ENCODE measurements at places on chromosomes 7 and 10.

DNA sequence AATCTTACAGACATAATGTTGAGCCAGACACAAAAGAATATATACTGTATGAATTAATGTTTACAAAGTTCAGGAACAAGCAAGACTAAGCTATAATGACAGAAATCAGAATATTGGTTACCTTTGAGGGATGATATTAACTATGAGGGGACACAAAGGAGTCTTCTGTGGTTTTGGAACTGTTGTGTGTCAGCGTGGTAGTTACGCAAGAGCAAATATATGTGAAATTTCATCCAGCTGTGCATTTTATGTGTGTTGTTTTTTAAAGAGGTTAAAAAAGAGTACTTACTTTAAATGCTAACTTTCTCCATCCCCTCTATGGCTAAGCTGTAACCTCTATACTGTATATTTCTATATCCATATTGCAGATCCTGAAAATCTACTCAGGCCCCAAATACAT lies 14.9 kb downstream of the SLC25A28 start:
- no peak for DNase-seq

DNA sequence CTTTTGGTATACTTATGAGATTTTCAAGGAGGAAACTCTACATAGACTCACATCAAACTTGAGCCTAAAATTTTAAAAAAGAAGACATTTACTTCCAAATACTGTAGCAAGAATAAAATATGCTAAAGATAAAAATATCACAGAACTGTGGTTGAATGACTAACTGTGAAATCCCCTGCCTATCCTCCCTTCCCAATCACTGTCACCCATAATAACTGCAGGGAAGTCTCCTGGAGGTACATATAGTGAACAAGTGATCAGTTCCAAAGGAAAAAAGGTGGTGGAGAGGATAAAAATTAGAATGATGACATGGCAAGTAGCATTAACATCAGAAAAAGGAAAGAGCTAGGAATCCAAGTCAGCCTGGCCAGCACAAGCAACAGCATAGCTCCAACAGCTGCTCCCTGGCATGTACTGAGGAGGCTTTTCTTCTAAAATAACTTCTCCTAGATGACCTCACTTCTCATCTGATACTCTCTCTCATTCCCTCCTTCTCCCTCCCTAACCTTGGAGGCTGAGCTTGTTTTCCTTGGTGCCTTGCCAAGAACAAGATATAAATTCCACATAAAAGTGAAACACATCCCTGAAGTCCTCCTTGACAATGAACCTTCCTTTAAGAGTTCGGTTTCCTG lies 124.0 kb downstream of the IQUB start:
- DNase-seq = no peak

DNA sequence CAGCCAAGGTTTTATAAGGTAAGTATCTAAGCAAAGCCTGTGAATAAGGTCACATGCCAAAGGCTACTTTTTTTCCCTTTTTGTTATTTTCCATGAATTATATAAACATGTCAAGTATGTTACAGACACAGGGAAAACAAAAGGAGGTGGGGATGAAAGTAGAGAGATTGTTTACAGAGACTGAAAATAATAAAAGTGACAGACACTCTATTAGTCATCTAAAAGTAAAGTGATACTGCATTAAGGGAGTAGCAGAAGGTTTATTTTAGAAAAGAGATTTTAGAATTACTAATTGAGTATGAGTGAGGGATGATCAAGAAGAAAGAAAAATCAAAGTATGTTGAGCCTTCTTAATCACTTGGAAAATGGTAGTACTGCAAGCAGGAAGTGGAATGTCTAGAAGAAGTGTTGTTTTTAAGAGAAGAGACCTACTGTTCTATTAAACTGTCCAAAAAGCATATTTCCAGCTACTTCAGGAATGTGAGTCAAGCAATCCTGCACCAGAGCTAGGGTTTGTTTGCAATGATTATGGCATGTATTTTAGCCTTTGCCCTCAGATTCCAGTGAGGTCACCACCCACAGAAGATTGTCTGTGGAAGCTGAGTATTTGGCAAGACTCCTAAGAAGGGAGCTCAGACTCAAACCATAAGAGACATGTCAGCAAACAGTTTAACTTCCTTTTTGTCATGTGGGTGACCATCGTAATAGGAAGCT lies 177.9 kb upstream of the PLXDC2 start:
- DNase-seq = no peak

- peak; percentile 4 for DNase-seq
Measured at GRCh38 chr7:27434756-27435400, 192.3 kb downstream of the EVX1 start.

DNA sequence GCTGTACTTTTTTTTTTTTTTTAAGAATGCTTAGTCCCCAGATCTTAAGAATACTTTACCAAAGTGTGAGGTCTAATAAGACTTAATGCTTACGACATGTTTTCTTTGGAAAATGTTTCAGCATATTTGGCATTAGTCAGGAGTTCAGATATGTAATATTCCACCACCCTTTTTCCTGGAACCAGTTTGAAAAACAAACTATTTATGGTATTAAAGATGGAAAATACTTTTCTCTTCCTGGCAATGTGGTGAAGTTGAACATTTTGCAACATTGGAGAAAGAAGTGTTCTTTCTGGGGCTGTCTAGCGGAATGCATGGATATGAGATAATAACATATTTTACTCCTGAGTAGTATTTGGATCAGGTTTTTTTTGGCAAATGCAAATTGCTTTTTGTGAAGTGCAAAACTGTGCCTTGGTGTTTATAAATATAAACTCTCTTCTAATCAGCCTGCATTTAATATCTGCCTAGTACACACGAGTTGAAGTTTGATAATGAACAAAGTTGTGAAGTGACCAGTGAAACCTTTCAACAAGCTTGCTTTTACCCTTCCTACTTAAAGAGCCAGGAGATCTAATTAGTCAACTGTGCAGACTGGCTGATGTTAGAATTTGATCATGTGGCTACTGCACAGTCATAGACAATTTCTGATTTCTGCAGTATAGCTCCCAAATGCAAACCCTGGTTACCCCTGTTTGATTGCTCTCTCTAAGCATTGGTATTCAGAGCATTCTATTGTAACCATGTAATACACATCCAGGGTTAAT lies 20.9 kb downstream of the MAP3K8 start:
- DNase-seq = no peak

GRCh38 chr7:90176195-90176594 lies 21.9 kb downstream of the STEAP1 start:
- no peak for DNase-seq

GRCh38 chr7:156034397-156034796 lies 222.1 kb upstream of the SHH start:
- no peak for DNase-seq

DNA sequence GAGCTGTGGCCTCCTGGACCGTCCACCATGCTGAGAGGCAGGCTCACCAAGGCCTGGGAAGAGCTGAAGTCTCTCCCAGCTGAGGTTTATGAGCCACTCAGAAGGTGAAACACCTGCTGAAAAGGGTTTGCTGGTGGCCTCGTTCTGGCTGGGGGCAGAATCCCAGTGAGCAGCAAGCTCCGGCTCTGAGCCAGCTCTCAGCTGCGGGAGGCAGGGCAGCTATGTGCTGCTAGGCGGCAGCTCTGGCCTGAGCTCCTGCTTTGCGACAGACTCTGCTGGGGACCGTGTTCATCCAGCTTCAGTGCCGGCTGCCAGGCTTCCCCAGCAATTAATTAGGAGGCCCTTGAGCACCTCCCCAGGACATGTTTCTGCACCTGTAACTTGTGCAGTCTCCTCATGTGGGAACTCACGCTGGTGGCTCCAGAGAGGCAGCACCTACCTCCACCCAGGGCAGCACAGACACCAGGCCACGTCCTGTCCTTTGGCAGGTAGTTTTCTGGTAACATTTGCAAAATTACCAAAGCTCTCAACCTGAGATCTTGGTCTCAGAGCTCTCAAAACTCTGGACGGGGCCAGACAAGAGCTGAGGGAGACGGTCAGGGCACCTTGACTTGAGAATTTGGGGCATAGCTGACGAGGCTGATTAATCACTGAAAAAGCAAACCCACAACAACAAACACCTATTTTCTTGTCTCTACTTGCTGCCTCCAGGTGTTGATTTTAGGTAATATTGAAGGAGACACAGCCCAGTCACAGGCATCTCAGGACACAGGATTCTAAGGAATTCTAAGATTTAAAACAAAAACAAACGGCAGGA lies 185.0 kb downstream of the TCERG1L start:
- no peak for DNase-seq

DNA sequence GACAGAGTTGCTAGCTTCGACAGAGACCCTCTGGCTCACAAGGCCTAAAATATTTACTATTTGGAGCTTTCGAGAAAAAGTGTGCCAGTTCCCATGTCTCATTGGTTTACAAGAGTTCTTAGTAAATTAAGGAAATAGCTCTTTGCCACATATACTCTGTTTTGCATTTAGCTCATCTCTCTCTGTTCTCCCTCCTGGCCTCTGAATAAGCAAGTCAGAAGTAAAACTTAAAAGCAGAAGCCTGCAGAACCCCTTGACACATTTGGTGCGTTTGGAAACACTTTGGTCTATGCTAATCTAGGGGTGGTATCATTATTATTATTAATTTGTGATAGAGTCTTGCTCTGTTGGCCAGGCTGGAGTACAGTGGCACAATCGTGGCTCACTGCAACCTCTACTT lies 6.4 kb downstream of the CARD11 start:
- DNase-seq = no peak

DNA sequence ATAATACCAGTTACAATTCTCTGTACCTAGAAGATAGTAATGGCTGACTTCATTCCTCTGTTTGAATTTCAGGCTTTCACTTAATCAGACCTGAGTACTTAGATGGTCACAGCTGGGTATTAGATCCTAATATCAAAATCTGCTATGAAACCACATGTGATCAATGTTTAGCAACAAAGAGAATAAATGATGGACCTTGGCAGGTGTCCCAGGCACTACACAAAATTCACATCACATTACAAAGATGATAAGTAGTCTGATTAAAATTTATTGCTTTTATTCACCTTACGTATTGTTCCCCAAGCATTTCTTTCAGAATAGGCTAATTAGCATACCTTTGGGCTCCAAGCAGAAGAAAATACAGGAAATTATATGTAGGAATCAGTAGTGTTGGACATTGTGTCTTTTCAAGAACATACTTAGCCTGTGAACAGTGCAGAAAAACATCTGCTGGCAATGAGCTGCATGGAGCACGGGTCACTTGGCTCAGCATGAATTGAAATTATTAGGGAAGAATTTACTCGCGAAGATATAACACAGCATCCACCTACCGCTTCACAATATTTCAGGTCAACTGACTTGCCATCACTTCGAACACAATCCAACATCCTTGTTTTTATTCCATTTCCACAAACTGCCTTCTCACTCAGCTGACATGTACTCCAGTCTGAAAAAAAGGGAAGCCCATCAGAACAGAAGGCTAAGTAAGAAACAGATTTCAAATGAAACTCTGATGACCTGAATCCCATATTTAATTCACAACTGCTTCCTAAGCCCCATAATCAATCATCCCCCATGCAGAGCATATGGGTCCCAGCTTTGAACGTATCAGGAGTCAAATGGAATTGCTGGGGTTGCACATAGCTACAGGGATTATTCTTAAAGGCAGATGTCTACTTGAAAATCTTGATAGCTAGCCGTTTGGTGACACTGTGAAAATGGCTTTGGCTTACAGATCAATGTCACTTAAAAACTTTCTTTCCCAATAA lies 421.0 kb downstream of the THSD7A start:
- no peak for DNase-seq

GRCh38 chr7:154960063-154960790 lies 42.7 kb downstream of the PAXIP1 start:
- no peak for DNase-seq

DNA sequence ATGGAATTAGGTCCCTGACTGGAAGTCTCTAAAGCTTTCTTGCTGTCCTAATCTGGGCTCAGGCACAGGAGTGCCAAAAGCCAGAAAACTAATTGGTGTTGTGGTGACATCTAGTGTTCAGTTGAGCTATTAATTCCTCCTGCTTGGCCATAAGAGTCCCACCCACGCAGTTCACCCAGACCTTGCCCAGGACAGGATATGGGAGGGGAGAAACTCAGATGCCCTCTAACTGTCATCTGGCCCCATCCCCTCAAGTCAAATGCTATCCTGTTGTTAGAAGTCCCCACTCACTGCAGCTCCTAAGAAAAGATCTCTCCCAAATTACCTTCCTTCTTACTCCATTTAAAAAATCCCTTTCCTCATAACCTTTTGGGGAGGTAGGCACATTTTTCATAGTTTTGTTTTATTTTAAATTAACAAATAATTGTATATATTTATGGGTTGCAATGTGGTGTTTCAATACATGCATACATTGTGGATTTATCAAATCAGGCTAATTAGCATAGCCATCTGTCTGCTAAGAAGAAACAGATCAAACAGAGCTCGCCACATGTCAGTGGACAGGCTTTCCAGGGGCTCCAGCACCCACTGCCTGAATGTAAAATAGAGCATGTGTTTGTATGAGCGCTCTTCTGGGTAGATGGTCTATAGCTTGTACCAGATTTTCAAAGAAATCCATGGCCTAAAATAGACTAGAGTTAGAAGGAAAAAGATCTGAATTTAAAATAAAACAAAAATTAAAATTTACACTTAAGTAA lies 84.0 kb downstream of the GSAP start:
- peak; percentile 82 for DNase-seq

DNA sequence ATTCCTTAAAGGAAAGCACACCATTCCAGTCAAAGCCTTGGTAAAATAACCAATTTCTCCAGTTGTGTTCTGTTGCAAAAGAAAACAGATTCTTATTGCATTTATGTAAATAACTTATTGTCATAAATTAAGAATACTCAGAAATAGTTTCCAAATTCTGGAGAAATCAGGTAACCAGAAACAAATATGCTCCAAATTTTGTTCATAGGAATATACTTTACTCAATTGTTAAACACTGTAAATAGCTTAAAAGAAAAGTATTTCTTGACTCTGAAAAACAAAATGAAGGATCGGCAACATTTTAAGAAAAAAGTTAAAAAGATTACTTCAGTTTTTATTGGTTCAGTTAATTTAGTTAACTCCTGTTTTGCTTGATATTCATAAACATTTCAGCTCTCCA lies 67.1 kb upstream of the PIK3CG start:
- no peak for DNase-seq

- no peak for DNase-seq
Measured at GRCh38 chr7:35797311-35797710, 3.5 kb upstream of the SEPTIN7 start.

DNA sequence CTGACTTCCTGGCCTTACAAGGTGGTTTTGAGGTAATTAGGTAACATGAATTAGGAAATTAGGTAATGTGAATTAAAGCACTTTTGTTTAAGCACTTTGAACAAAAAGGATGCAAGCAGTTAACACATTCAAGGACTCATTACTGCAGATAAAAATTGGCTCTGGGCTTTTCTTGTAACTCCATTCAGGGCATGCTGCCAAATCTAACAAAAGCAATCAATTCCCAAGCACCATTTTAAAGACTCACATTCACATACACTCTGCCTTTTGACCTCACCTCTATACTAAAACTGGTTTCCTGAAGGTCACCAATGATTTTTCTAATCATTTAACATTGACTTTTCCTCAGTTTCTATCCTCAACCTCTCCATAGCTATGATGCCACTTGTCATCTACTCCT lies 251.2 kb upstream of the RHOBTB1 start:
- DNase-seq = no peak
